ENCODE measurements at places on chromosomes 13 and 19. TPM values are rescaled to one million over a fixed set of nuclear protein-coding genes. Genes with fewer than 3 reads are reported as not detected.
A peak's percentile ranks its signal among the peaks of the same experiment; 100 is the strongest.

CACNA1A gene
- total RNA-seq = 0.28 TPM

FUT1 gene
- total RNA-seq = 0.26 TPM

GRCh38 chr19:31340042-31341025 is 8.9 kb downstream of the TSHZ3 start:
- peak overlapping the region; percentile 86 for H3K27ac ChIP-seq
- no peaks in the 10 kb centered on the region for H3K36me3 ChIP-seq
- H3K4me3 ChIP-seq = peak overlapping the region; percentile 42
- DNase-seq = peak; percentile 75

GRCh38 chr19:18262144-18262543 is 12.1 kb downstream of the IQCN start:
- peaks cover 8% of the 10 kb centered on the region for H3K36me3 ChIP-seq
- H3K27ac ChIP-seq = no peak overlapping the region
- no peak for DNase-seq
- H3K27me3 ChIP-seq = no peaks in the 10 kb centered on the region

DNA sequence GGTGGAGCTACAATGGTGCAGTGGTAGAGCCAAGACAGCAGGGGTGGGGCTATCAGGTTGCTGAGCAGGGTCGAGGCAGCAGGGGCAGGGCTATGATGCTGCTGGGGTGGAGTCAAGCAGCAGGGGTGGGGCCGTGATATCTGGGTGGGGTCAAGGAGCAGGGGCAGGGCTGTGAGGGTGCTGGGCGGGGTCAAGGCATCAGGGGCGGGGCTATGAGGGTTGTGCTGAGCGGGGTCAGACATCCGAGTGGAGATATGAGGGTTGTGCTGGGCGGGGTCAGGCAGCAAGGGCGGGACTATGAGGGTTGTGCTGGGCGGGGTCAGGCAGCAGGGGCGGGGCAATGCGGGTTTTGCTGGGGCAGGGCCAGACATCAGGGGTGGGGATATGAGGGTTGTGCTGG is 14.7 kb downstream of the HCN2 start:
- H3K36me3 ChIP-seq = no peaks in the 10 kb centered on the region
- peak; percentile 82 for DNase-seq
- H3K27ac ChIP-seq = no peak overlapping the region
- no peaks in the 10 kb centered on the region for H3K27me3 ChIP-seq
- H3K4me3 ChIP-seq = no peak overlapping the region
- H3K4me1 ChIP-seq = no peaks in the 10 kb centered on the region

DNA sequence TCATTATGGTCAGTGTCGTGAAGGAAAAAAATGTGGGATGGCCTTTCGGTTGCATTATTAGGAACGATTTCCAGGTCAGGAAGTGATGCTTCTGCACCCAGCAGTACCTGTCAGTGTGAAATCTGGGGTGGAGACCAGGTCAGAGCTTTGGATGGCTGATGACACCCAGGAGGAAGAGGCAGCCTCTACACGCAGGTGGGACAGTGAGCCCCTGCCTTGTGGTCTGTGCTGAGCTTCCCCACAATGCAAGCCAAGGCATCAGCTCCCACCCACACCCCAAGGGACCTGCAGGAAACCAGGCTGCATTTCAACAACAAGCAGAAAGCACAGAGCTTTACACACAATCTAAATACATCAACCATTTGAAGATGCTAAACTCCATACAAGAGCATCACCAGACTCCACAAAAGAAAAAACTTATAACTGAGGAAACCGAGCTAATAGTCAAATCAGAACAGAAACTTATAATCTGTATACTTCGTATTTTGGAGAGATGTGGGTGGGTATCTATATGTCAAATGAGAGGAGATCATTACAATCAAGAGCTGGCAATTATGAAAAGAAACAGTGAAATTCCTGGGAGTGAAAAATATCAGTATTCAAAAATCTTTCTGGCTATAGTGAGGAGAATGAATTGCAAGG is 130.1 kb downstream of the ZDHHC20 start:
- DNase-seq = no peak
- peaks cover 41% of the 10 kb centered on the region for H3K4me1 ChIP-seq
- peaks cover 19% of the 10 kb centered on the region for H3K36me3 ChIP-seq
- H3K4me3 ChIP-seq = peak overlapping the region; percentile 15
- H3K27ac ChIP-seq = peak overlapping the region; percentile 15

DNA sequence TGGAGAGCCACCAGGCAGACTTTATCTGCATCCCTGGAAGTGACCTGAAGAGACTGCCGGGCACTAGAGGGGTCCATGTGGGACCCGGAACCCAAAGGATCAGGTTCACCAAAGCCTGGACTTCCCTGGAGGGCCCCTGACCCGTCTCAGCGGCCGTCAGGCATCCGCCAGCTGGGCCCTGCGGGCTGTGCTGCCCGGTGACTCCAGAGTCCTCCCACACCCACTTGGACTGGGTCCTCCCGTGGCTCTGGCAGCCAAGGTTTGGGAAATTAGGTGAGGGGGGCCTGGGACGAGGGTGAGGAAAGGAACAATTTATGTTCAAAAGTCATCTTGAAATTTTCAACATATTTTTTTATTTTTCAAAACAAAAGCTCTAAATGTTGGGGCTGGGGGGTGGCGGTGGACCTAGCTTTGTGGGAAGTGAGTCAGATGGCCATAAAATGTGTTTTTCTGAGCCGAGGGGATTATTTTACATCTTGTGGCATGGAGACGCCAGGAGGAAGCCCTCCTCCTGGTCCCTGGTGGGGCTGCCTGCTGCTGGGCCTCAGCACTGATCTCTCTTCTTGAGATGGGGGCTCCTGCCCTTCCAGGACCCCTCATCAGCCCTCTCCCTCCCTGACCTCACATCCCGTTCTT is 20.2 kb downstream of the CEBPA start:
- H3K4me1 ChIP-seq = peaks cover 18% of the 10 kb centered on the region
- peaks cover 5% of the 10 kb centered on the region for H3K27me3 ChIP-seq
- DNase-seq = no peak
- no peak overlapping the region for H3K27ac ChIP-seq
- H3K4me3 ChIP-seq = no peak overlapping the region

DNA sequence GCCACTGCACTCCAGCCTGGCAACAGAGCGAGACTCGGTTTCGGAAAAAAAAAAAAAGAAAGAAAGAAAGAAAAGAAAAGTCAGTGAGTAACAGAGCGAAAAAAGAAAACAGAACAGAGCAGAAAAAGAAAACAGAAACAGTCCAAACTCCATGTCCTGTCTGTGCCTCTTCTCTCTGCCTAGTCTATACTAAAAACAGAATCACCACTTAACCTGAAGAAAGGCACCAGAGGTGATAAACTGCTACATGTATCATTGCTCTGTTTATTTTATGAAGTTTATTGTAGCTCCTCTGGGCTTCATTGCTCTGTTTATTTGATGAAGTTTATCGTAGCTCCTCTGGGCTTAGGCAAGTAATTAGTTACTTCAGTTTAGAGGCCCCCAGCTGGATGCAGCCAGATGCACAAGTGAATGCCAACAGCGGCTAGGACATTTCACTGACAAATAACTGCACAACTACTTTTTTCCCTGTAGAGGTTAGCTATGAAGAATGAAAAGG is 39.2 kb downstream of the TBC1D4 start:
- no peak for DNase-seq
- peaks cover 8% of the 10 kb centered on the region for H3K27me3 ChIP-seq
- H3K27ac ChIP-seq = no peak overlapping the region
- no peaks in the 10 kb centered on the region for H3K36me3 ChIP-seq
- no peaks in the 10 kb centered on the region for H3K4me1 ChIP-seq

DNA sequence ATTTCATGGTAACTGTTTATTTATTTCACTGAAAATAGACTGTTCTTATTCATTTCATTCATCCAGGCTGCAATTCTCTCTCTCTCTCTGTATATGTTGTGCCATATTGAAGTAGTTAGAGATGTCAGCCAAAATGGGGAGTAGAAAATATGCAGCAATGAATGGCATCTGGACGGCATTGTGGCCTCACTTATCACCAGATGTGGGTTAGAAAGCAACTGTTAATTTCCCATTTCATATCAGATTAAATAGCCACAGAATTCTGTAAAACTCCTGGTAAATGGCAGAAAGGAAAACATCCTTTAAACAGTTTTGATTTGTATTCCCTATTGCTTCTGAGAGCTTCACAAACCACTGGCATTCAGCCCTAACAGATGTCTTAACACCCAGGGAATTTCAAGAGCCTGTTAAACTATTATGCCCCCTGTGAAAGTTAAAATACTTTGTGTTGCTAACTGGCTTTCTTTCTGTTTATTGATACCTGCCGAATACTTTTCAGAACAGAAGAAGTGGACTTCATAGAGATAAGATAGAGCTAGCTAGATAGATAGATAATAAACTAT is 1763.3 kb upstream of the MIR17HG start:
- no peaks in the 10 kb centered on the region for H3K27me3 ChIP-seq
- DNase-seq = no peak
- no peak overlapping the region for H3K4me3 ChIP-seq
- H3K4me1 ChIP-seq = no peaks in the 10 kb centered on the region
- H3K27ac ChIP-seq = no peak overlapping the region
- H3K36me3 ChIP-seq = no peaks in the 10 kb centered on the region

DNA sequence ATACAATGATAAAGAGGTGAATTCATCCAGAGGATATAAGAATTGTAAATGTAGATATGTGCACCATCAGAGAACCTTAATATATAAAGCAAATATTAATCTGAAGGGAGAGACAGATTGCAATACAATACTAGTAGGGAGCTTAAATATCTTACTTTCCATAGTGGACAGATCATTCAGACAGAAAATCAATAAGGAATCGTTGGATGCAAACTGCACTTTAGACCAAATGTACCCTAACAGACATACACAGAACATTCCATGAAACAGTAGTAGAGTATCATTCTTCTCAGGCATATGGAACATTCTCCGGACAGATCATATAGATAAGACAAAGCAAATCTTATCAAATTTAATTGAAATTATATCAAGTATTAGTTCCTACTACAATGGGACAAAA is 35.0 kb upstream of the ZNF766 start:
- H3K27ac ChIP-seq = no peak overlapping the region

- no peak overlapping the region for H3K27ac ChIP-seq
- no peaks in the 10 kb centered on the region for H3K4me1 ChIP-seq
- H3K36me3 ChIP-seq = no peaks in the 10 kb centered on the region
- DNase-seq = no peak
Measured at GRCh38 chr13:42702716-42703115, 78.7 kb upstream of the FAM216B start.

- H3K36me3 ChIP-seq = peaks cover 67% of the 10 kb centered on the region
- peak; percentile 70 for DNase-seq
- peaks cover 24% of the 10 kb centered on the region for H3K4me1 ChIP-seq
- peak overlapping the region; percentile 88 for H3K4me3 ChIP-seq
Measured at GRCh38 chr13:49146950-49147355, 73.2 kb upstream of the MLNR start.

PSG4 gene
- not detected for total RNA-seq

DNA sequence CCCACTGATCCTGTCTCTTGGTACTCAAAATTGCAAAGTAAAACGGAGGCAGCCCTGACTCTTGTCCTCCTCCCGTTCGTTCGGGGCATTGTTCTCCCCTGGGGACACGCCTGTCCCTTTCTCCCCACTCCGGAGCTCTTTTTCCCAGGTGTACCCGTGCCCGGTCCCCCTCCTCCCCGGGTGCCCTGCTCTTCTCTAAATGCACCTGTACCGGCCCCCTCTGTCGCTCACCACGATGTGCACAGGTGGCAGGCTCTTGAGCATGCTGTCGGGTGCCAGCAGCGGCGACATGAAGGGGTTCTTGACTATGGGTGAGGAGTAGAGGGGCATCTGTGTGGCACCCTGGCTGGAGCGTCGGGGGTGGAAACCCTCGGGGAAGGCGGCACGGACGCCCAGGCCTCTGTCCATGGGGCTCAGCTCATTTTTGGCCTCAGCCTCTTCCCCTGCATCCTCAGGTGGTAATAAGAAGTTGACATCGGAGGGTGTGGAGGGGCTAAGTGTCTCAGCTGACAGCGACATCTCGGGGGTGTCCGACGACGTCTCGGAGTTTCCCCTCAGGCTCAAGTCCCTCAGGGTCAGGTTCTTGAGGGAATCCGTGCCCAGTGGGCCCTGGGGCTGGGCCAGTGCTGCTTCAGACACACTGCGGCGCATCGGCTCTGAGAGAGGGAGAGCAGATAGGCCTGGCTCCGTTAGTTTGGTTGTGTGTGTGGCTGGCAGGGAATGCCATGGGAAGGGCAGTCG is 12.4 kb upstream of the CNFN start:
- H3K4me1 ChIP-seq = peaks cover 25% of the 10 kb centered on the region
- DNase-seq = no peak
- peak overlapping the region; percentile 84 for H3K4me3 ChIP-seq
- peaks cover 46% of the 10 kb centered on the region for H3K36me3 ChIP-seq
- no peak overlapping the region for H3K27ac ChIP-seq
